ENCODE measurements at places on chromosomes 13 and 19.

- DNase-seq = no peak
Observed at GRCh38 chr19:19160461-19161035, 9.5 kb downstream of the MEF2B start.

DNA sequence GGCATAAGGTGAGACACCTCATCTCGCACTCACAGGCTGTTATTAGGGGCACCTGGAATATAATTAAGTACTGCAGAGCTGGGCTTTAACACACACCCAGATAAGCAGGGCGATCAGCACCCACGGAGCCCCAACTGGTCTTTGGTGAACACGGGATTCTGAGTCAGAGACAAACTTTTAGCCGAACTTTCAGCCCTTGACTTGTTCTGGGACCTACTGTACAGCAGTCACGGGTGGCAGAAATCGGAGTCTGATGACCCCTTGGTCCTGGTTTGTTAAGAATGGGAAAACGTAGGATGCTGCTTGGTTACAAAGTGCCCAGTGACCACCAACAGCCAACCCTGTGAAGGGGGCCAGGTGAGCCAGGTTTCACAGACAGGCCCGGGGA lies 9.0 kb downstream of the SH3GL1 start:
- no peak for DNase-seq

- no peak for DNase-seq
Observed at GRCh38 chr13:30873499-30873898, 32.6 kb upstream of the MEDAG start.

- DNase-seq = no peak
Observed at GRCh38 chr19:2534423-2535013, 58.6 kb downstream of the GADD45B start.

- no peak for DNase-seq
Observed at GRCh38 chr19:49073514-49074378, 1.2 kb upstream of the KCNA7 start.

GRCh38 chr13:22655106-22655852 lies 525.5 kb upstream of the SGCG start:
- DNase-seq = no peak

- no peak for DNase-seq
Observed at GRCh38 chr13:62040806-62041205, 625.2 kb upstream of the PCDH20 start.

GRCh38 chr13:44278166-44278565 lies 95.5 kb upstream of the SERP2 start:
- DNase-seq = no peak

- no peak for DNase-seq
Observed at GRCh38 chr19:585551-586110, 4.0 kb upstream of the HCN2 start.

DNA sequence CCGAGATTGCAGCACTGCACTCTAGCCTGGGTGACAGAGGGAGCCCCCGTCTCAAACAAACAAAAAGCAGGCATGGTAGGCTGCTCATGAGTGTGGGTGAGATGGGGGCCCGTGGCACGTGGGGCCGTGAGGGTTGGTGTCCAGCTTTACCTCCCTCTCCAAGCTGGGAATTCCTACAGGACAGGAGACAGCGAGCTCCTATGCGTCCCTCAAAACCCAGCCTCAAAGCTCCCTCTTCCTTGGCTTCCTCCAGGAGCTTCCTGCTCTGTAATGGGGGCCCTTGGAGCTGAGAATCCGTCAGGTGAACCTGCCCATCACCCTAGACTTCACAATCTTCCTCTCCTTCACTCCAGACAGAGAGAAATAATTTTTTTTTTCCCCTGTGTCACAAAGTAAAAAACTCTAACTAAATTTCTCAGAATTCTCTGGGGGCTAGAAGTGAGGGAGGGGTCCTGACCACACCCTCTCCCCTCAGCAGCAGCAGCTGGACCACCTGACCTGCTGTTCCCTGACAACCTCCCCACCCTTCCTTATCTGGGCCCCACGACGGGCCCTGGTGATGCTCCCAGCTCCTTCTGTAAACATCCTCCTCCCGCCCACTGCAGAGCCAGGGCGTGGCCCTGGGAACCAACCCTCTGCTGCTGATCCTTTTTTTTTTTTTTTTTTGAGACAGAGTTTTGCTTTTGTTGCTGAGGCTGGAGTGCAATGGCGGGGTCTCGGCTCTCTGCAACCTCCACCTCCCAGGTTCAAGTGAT lies 22.1 kb upstream of the WDR18 start:
- DNase-seq = no peak

DNA sequence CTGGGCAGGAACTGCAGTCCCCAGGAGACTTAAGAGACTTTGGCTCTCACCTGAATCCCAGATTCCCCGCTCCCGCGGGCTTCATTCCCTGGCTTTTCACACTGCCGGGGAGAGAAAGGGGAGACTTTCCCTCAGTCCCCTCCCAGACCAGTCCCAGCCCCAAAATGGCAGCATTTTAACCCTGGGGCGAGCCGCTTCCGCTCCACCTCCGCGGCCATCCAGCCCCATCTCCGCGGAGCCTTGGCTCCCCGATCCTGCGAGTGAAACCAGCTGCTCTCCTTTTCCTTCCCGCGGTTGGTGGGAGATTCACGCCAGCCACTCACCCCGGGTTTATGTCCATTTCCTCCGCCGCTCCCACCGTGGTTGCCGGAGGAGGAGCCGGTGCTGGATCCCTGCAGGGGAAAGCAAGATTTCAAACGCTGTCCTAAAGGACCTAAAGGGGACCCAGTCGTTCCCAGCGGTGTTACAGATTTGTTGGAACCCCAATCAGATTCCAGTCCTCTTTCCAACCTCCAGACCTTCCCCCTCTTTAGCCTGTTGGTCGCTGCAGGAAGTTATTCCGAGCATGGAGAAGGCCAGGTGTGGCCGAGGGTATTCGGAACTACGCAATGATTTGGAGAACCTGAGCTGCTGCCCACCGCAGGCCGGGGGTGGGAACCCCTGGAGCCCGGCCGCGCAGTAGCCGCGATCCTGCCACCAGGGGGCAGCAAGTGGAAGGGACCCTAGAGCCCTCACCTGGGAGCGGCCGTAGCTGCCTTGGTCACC lies 3.4 kb downstream of the DMKN start:
- DNase-seq = no peak

DNA sequence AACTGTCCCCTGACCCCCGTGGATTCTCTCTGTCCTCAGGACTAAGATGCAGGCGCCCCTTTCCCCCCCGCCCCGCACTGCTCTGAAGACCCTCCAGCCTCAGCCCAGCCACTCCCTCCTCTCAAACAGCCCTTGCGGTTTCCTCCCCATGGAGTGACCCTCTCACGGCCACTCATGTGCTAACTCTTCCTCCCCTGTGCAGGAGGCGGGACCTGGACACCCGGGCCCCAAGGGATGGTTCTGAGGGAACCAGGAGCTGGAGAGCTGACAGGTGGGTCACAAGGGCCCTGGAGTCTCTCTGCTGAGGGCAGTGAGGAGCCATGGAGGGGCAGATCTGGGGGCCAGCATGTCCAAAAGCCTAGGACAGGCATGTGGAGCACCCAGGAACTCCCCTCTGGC lies 1.9 kb downstream of the ISOC2 start:
- DNase-seq = no peak

DNA sequence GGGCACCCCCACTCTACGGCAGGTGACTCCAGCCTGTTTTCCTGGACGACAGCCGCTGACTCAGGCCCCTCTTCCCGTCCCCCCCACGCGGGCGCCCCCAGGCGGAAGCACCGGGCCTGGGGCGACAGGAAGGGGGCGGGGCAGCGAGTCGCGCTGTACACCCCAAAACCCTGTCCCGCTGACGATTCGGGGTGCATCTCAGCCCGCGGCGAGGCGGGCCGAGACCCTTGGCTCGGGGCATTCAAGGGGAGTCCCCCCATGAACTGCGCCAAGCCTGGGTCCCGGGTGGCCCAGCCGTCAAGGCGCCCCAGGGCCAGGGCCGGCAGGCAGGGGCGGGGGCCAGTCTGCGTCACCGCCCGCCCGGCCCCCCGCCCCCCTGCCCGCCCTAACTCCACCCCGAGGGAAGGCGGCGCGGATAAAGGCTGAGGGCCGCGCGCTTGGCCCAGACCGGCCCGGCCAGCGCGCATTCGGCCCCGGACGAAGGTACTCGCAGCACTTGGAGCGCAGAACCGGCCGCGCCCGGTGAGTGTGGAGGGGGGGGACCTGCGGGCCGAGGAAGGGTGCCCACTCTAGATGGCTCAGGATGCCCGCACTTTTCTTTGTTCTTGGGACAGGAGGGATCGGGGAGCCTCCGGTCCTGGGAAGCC lies at the start of gene MIDN:
TSS of gene MIDN (plus strand) at position 445 of the 647 bp plus-strand sequence. CDS start 1,714 bp downstream, outside the sequence.
- peak; percentile 84 for DNase-seq

GRCh38 chr13:110914081-110914330 lies 863 bp downstream of the ANKRD10 start:
- DNase-seq = no peak

- DNase-seq = no peak
Observed at GRCh38 chr13:73107970-73108369, 49.2 kb downstream of the KLF5 start.

DNA sequence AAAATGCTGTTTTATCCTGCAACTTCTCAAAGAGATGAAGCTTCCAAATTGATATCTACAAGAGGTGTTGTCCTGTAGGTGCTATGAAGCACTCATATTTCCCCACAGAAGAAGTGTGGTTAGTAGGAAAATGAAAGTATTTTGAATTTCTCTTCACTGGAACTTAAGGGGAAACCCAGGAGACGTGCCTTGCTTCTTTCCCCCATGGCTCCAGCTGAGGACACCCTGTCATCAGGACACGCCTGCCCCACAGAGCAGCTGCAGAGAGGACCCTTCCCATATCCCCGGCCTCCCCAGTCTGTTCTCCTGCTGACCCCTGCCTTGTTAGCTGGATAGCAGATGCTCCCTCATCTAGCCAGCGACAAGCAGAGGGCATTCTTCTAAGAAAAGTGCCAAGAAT lies 371.3 kb downstream of the COG6 start:
- no peak for DNase-seq

DNA sequence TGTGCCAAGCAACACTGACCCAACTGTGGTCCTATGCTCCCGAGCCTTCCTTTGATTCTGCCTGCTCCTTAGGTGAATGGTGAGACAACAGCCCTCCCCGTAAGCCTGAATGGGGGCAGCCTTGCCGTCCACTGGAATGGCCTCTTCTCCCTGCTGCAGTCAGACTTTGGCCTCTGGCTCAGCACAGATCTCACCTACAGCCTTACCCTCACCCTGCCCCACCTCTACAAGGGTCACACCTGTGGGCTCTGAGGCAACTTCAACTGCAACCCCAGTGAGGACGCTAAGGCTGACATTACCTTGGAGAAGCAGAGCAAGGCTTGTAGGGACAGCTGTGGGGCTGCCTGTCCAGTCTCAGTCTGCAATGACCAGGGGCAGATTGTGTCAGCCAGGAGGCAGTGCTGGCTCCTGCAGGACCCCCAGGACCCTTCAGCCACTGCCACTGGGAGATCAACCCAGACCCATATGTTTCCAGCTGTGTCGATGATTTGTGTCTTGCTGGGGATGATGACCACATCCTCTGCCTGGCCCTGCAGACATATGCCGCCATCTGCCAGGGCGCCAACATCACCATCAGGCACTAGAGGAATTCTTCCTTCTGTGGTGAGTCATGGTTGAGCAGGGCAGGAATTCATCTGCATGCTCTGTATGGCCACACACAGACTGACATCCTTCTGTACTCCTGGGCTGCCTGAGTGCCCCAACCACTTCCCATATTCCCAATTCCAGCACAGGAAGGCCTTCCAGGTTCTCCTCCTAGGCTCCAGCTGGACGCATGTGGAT lies 27.3 kb upstream of the FXYD3 start:
- DNase-seq = peak; percentile 53

DNA sequence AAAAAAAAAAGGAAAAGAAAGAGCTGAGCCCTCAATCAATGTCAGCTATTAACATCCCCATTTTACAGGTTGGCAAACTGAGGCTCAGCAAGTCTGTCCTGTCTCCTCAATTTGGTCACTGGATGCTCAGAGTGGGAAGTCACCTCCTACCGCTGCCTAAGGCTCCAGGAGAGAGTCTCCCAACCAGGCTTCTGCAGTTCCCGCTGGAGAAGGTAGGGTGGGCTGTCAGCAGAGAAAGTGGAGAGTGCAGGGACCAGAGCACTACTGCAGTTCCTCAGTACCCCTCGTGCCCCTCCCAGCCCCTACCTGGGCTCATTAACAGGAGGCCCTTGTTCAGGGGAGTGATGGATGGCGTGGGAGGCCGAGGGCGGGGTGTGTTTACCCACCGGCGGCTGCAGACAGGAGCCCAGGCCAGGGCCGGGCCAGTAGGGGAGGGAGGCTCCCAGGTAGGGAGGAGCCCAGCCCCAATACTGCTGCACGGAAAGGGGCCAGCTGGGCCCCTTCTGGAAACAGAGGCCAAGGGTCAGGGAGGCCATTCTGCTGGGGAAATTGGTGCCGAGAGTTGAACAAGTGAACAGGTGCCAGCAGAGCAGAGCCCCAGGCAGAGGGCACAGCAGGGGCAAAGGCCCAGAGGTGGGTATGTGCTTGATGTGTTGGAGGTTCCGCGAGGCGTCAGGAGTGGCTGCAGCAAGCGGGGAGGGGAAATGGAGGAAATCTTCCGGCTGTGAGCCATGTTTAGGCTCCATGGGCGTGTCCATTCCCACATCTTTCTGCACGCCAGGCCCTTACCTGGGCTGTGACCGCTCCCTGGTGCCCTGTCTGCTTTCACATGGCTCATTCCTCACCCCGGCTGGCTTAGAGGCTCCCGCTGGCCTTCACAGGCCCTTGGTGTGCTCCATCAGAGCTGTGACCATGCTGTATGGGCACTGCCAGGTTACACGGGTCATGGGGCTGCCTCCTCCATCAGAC lies 7.6 kb upstream of the COMP start:
- no peak for DNase-seq

GRCh38 chr19:12912571-12912970 lies 6.5 kb downstream of the SYCE2 start:
- no peak for DNase-seq

GRCh38 chr19:17862711-17863519 lies 3.2 kb downstream of the RPL18A start:
- DNase-seq = no peak

DNA sequence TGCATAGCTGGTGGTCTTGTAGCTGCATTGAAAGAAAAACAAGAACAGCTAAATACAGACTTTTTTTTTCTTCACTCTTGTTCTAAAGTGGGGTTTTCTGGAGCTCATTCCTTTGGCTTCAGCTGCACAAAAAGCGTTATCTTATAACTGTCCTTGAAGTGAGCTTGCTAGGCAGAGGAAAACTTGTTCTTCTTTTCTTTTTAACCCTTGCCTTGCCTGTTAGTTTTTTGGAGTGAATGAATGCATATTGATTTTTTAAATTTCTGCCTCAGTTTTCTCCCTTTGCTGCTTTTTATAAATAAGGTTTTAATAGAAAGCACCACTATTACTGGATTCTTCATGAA lies 1.5 kb downstream of the ZNF765 start:
- no peak for DNase-seq

- DNase-seq = no peak
Observed at GRCh38 chr19:23789246-23789645, 30.6 kb upstream of the ZNF681 start.

- DNase-seq = no peak
Observed at GRCh38 chr13:112877539-112877938, 91.5 kb upstream of the MCF2L start.

- no peak for DNase-seq
Observed at GRCh38 chr13:62537593-62537992, 1121.9 kb upstream of the PCDH20 start.
